ENCODE measurements at places on chromosomes 3 and 15. TPM values are rescaled to one million over a fixed set of nuclear protein-coding genes. Genes with fewer than 3 reads are reported as not detected.

Gene CP
- total RNA-seq, result 0.33 TPM

Gene DOCK3
- total RNA-seq, result 0.29 TPM

Gene RAB6B
- total RNA-seq, result 1.2 TPM

Gene SLC22A14
- 0.15 TPM for total RNA-seq

Gene SLC9C1
- not detected for total RNA-seq

Gene OCA2
- not detected for total RNA-seq

Gene BFSP2
- not detected for total RNA-seq

Gene IP6K2
- 49.0 TPM for total RNA-seq

Gene IGF2BP2
- total RNA-seq, result 36.8 TPM

Gene BAHD1
- 7.3 TPM for total RNA-seq

Gene HEXA
- total RNA-seq, result 98.2 TPM

Gene TUSC7
- total RNA-seq, result not detected

Gene CCR9
- not detected for total RNA-seq

Gene ISLR2
- total RNA-seq, result not detected

Gene NAALADL2
- total RNA-seq, result 19.7 TPM

Gene GREM1
- 141 TPM for total RNA-seq

Gene CRABP1
- total RNA-seq, result not detected

Gene RTP4
- total RNA-seq, result 2.8 TPM

Gene CPNE9
- total RNA-seq, result not detected

Gene SPG21
- total RNA-seq, result 106 TPM

Gene COL7A1
- 22.5 TPM for total RNA-seq

Gene SLC15A2
- 0.50 TPM for total RNA-seq

Gene KLF13
- total RNA-seq, result 32.9 TPM
